Stimulated activated CD8-positive, alpha-beta memory T cell treated with anti-CD3 and anti-CD28 coated beads, Interleukin-4, amount 100 ng/mL, for 1 hour (primary cell): ENCODE measurements at places on chromosomes 16 and 17.

DNA sequence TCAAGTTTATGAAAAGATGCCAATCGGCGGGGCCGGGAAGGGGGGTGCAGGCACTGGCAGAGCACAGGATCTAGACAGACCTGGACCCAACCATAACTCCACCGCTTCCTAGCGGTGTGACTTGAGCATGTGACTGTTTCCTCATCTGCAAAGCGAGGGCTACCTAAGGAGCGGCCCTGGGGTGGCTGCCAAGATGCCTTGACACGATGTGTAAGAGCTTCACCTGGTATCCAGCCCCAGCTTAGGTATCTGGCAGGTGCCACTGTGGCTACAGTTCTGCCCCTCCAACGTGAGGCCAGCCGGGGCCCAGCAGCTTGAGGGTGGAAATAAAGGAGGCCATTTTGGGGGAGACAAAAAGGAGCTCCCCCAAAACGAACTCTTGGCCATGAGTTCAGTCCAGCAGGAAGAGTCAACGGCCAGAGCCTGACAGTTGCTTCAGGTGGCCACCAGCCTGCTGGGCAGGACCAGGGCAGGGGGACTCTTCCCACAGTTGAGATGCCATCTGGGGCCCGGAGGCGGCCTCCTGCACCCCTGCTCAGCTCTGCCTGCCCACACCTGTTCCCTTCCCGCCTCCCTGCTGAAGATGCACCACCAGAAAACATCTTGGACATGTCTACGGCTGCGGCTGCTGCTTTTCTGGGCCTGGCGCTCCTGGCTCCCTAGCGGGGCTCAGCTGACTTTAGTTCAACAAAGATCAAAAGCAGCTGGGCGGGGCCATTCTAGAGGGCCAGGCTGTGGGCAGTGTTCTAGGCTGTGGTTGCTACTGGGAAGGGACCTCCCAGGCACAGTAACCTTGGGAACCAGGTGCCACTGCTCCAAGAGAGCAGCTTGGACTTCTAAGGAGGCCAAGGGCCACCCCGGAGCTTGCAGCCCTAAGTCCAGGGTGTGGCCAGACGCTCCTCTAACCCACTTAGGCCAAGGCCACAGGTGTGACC lies 3.4 kb upstream of the MTSS2 start:
- no peak for DNase-seq

DNA sequence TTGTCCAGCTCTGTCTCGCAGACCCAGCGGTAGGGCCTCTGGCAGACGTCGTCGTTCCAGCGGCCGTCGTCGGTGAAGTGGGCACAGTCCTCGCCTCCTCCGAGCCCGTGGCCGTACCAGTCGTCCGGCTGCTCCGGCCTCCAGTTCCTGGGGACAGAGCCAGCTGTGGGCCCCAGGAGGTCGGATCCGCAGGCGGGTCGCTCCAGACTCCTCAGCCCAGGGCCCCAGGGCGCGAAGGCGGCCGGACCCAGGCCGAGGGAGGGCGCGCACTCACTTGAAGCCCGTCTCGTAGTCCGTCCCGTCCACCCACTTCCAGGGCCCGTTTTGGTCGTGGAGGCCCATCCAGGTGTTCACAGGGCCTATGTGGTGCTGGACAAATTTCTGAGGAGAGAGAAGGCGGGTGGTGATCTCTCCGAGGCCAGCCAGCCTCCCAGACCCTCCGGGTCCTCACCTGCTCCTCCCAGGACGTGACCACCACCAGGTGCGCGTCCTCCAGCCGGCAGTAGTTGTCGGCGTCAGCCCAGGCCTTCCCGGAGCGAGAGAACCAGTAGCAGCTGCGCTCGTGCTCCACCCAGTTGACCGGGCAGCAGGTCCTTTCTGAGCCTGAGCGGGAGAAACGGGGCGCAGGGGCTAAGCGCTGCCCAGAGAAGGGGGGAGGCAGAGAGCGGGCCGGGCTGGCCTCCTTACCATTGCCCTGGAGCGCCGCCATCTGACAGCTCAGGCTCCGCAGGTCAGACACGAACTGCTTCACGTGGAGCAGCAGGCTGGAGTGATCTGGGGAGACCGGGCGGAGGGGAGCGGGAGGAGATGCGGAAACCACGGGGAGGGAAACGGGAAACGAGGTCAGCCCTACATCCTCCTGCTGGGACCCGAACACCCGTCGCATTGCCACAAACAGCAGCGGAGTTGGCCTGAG lies 5.2 kb downstream of the ASGR1 start:
- DNase-seq, result no peak

DNA sequence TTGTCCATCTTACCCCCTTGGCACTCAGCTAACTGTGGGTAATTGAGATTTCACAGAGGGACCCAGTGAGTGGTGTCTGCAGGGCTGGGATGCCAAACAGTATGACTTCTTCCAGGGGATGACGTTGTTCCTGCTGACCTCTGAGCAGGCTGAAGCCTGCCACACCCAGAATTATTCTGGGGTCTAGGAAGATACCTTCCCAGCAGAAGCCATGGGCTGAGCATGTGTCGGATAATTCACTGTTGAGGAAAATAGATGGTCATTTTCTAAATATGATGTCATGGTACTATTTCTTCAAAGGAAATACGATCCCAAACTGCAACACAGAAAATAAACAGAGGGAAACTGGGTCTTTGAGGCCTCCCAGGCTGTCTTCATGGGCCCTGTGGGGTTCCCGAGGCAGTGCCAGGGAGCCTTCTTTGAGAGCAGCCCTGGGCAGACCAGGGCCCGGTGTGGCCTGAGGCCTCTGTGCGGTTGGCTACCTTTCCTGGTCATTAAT lies 17.4 kb downstream of the WNT9B start:
- DNase-seq, result no peak

DNA sequence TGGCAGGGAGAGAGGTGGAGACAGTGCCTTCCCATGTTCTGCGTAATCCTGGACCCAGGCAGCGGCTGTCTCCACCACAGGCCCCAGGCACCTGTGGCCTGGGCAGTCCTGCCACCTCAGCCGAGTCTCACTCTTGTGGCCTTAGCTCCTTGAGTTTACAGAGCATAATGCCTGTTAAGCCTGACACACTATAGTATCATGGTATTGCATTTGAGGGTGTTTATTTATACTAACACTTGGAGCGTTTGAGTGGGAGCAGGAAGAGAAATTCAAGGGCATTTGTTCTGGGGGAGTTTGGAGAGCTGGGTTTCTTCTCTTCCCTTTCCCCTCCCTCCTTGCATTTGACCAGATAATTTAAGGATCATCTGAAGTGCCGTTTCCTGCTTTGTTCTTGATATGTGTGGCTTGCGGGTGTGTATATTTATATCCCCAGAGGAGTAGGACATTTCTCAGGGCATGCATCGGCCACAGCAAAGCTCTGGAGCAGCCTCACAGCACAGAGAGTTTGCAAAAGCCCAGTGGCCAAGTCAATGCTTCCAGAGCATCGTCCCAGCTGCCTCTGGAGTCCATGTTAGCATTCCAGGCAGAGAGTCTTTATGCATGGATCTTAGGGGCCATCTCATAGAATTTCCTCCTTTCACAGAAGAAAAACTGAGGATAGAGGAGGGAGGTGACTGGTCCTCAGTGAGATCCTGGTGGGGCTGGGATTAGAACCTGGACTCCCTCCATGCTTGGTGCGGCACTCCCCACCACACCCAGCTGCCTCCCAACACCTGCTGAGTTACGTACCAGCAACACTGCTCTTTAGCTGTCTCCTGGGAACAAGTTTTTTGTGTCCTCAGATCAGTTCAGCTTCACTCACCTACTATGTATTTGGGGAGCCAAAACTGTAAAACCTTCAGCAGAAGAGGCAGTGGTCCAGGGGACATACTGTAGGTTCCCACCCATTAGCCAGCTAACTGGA lies 222.8 kb downstream of the CCDC182 start:
- DNase-seq, result no peak

DNA sequence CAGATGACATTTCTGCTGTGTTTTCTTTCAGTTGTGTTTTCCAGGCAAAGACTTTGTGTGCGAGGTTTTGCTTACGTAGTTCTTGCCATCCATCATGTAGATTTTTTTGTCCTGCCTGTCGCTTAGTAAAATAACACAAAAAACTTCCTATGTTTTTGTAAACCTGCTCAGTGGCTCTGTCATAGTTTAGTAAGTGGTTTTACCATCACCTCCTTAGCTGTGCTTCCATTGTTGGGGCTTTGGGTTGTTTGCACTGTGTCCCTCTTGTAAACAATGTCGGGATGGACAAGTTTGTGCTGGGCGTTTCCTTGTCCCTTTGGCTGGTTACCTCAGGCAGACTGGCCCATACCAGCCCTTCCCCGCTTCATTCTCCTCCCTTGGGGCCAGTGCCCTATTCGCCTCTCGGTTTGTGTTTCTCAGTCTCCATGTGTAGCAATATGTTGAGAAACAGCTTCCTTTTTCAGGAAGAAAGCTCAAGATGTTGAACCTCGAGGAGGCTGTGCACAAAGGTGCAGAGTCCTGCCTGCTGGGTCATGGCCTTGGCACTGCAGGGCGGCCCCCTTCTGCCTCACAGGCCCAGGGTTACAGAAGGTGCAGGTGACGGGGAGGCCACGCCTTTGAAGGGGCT lies 74.6 kb downstream of the KSR1 start:
- no peak for DNase-seq
